ENCODE measurements at places on chromosomes 5 and 9. TPM values are rescaled to one million over a fixed set of nuclear protein-coding genes. Genes with fewer than 3 reads are reported as not detected.

DNA sequence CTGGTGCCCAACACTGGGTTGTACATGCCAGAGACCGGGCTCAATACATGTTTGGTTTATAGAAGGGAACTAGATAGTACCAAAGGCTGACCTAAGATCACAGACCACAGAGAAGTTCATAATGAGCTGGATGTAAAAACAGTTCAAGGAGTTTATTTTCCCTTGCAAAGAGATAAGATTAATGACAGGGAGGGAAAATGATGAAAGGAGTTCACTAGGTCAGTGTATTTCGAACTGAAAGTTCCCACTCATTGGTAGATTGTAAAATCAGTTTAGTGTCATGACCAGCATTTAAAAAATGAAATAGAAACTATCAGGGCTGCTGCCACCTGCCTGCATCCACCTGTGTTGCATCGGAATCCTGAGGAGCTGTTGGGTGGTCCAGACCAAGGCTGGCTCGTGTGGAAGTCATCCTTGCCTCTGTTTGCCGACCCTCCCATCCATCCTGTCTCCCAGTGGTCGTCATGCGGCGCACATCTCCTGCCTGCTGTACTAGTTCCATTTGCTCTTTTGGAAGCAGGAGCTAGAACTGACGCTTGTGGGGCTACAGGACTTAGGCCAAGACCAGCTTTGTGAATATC, 21.1 kb downstream of the TBC1D2 start:
- no peaks in the 10 kb centered on the region for H3K36me3 ChIP-seq
- H3K4me1 ChIP-seq = no peaks in the 10 kb centered on the region
- no peak overlapping the region for H3K27ac ChIP-seq

DNA sequence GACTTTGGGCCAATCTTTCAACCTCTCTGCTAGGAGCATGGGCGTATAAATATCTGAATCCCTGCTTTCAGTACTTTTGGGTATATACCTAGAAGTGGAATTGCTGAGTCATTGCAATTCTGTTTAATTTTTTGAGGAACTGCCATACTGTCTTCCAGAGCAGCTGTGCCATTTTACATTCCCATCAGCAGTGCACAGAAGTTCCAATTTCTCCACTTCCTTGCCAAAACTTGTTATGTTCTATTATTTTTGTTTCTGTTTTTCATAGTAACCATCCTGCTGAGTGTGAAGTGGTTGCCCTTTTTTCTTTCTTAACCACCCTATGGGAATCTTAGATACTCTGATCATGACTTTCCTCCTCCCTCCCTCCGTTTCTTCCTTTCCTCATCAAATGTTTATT, 11.1 kb upstream of the CCIN start:
- no peak for DNase-seq
- no peaks in the 10 kb centered on the region for H3K27me3 ChIP-seq
- no peaks in the 10 kb centered on the region for H3K36me3 ChIP-seq
- peak overlapping the region; percentile 86 for H3K27ac ChIP-seq
- H3K4me3 ChIP-seq = no peak overlapping the region
- H3K4me1 ChIP-seq = no peaks in the 10 kb centered on the region

- H3K27me3 ChIP-seq = no peaks in the 10 kb centered on the region
- H3K36me3 ChIP-seq = no peaks in the 10 kb centered on the region
- DNase-seq = no peak
- H3K27ac ChIP-seq = peak overlapping the region; percentile 66
- peaks cover 5% of the 10 kb centered on the region for H3K4me1 ChIP-seq
Observed at GRCh38 chr9:18786196-18786595, 246.8 kb downstream of the SAXO1 start.

DNA sequence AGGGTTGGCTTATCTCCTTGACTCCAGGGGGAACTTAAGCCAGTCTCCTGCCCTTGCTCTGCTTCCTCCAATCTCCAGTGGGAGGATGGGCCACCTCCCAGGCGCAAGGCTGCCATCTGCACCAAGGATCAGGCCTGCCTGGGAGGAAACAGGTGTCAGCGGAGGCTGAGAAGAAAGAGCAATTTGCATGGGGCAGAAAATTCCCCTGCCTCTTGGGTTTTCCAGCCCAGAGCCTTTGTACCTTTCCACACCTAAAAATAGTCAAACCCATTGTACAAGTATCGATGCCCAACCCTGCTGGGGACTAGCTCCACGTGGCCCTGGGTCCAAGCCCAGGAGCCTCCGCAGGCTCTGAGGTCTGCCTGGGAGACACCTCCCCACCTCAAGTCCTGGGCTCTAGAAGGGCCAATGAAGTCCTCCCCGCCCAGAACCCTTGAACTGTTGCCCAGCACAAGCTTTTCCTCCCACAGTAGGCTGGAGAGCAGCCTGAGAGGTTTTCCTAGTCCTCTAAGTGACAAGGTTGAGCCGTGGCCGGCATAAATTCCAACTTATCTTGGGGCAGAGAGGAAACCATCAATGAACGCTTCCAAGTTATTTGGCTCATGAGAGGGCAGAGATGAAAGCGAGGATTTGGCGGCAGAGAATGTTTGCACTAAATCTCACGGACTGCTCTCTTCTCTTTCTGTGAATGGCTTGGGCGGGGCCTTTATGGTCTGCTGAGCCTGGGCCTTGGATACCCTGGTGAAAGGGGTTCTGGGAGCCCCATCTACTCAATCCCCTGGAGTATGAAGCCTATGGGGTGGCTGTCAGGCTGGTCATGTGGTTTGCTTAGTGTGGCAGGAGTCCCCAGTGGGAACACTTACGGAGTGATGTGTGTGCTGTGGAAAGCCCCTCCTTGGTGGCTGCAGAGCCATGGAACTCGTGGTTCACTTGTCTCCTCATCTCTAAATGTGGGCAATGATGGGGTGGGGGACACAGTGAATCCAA, 15.6 kb downstream of the JADE2 start:
- no peak overlapping the region for H3K4me3 ChIP-seq
- no peaks in the 10 kb centered on the region for H3K36me3 ChIP-seq
- H3K4me1 ChIP-seq = no peaks in the 10 kb centered on the region
- H3K27me3 ChIP-seq = no peaks in the 10 kb centered on the region
- DNase-seq = no peak

GRCh38 chr5:170701334-170701733, 82.2 kb upstream of the GABRP start:
- H3K4me3 ChIP-seq = no peak overlapping the region
- no peak overlapping the region for H3K27ac ChIP-seq
- no peak for DNase-seq
- H3K27me3 ChIP-seq = no peaks in the 10 kb centered on the region
- H3K36me3 ChIP-seq = no peaks in the 10 kb centered on the region
- H3K4me1 ChIP-seq = no peaks in the 10 kb centered on the region

- H3K36me3 ChIP-seq = no peaks in the 10 kb centered on the region
- no peak overlapping the region for H3K4me3 ChIP-seq
- no peak for DNase-seq
Observed at GRCh38 chr5:54329731-54330709, 19.6 kb upstream of the ARL15 start.

- H3K4me3 ChIP-seq = no peak overlapping the region
- no peaks in the 10 kb centered on the region for H3K36me3 ChIP-seq
- no peaks in the 10 kb centered on the region for H3K4me1 ChIP-seq
- H3K27me3 ChIP-seq = no peaks in the 10 kb centered on the region
- peak overlapping the region; percentile 40 for H3K27ac ChIP-seq
Observed at GRCh38 chr9:86454701-86455615, 100.7 kb upstream of the TUT7 start.

- DNase-seq = peak; percentile 51
- no peaks in the 10 kb centered on the region for H3K27me3 ChIP-seq
- no peaks in the 10 kb centered on the region for H3K36me3 ChIP-seq
- peak overlapping the region; percentile 71 for H3K4me3 ChIP-seq
Observed at GRCh38 chr9:79572608-79573411, 1.0 kb downstream of the TLE4 start.

DNA sequence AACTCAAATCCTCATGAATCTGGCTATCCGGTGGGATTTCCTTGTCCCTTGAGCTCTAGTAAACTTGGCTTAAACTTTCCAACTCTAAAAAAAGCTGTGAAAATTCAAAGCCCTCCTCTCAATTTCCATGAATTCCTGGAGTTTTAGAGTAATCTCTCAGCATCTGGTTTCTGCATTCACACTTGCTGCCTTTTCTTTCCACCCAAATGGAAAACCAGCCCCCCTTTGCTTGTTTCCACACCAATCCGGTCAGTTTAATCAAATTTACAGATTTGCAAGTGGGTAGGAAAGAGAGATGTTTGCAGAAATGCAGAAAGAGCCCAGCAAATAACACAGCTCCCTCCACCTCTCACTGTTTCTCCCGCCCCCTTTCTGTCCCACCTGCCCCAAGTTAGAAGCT, 91.1 kb downstream of the ENC1 start:
- DNase-seq = no peak
- H3K27ac ChIP-seq = no peak overlapping the region
- H3K27me3 ChIP-seq = no peaks in the 10 kb centered on the region
- H3K4me1 ChIP-seq = no peaks in the 10 kb centered on the region

CD274 gene
- 6.2 TPM for total RNA-seq

All from uterus (tissue), 4 donors.